ENCODE measurements at places on chromosomes 5 and 9.

DNA sequence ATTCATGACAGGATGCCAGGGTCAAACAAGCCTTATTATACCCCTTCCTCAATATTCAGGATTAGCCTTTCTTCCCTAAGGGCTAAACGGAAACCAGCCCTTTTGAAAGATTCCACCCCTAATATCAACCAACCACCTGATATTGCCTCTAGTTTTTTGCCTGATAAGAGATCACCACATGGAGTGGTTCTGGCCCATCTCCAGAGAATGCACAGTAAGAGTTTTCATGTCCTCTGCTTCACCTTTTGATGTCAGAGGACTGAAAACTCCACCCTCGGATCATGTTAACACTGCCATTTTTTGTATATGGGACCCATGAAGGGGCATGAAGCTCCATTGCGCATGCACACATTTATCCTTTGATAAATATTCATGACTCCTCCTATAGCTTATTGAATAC is 5.8 kb upstream of the LNPEP start:
- DNase-seq = no peak

- DNase-seq = no peak
Measured at GRCh38 chr5:78600687-78601414, 47.7 kb downstream of the LHFPL2 start.

- DNase-seq = no peak
Measured at GRCh38 chr9:34291023-34291422, 38.0 kb downstream of the KIF24 start.

GRCh38 chr5:139134906-139135305 is 63.3 kb downstream of the SIL1 start:
- no peak for DNase-seq

GRCh38 chr5:151084363-151084762 is 3.5 kb upstream of the TNIP1 start:
- no peak for DNase-seq

GRCh38 chr5:43251754-43252153 is 59.7 kb downstream of the NIM1K start:
- DNase-seq = no peak

- DNase-seq = no peak
Measured at GRCh38 chr5:145237843-145238242, 597.3 kb downstream of the PRELID2 start.
